ENCODE measurements at places on chromosomes 16 and 17.

GRCh38 chr16:12099451-12100123 is 123.1 kb downstream of the SNX29 start:
- DNase-seq, result no peak

GRCh38 chr16:62665269-62665668 is 629.0 kb upstream of the CDH8 start:
- DNase-seq, result no peak

GRCh38 chr17:72151565-72152386 is 31.0 kb downstream of the SOX9 start:
- no peak for DNase-seq

DNA sequence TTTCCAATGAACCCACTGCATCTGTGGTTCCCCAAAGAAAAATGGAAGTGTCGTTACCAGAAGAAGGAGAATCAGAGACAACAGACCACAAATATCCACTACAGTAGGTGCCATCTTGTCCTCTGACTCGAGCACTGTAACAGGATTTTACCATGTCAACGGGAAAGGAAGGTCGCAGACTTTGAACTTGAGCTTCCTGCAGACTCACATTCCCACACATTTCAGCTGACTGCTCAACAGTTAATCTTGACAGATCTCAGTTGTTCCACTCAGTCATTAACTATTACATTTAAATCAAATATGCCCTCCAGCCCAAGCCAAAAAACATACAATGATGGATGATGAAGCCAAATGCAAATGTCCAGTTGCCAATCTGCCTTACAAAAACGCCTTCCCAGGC is 37.0 kb downstream of the GAS7 start:
- DNase-seq, result no peak

DNA sequence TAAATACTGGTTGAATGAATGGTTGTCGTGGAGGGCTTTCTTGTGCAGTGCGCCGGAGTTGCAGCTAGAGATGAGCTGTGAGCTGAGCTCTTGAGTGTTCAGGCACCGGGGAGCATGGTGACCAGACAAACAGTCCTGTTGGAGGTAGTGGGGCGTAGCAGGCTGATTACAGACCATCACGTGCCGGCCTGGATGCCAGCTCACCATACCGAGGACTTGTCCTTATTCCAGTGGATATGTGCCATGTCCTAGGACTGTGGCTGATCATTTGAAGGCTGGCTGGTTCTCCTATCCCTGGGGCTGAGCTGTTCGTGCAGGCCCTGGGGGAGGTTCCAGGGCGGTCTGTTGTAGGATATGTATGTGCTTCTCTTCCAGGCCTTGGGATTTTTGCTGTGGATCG is 60.0 kb downstream of the ABCC1 start:
- DNase-seq, result no peak

DNA sequence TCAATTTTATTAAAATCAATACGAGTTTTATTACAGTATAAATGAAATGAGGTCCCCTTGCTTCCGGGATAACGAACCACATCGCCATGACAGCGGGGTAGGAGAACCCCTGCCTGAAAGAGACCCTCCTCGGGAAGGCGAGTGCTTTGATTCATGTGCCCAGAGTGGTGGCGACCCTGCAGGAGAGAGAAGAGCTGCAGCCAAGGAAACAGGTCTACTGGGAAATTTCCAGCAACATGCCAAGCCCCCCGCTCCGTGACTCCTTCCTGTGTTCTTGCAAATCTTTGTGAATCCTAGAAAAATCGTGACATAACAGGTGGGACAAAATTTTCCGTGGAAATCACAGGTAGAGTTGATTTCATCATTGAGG is 162.5 kb downstream of the WSCD1 start:
- no peak for DNase-seq

DNA sequence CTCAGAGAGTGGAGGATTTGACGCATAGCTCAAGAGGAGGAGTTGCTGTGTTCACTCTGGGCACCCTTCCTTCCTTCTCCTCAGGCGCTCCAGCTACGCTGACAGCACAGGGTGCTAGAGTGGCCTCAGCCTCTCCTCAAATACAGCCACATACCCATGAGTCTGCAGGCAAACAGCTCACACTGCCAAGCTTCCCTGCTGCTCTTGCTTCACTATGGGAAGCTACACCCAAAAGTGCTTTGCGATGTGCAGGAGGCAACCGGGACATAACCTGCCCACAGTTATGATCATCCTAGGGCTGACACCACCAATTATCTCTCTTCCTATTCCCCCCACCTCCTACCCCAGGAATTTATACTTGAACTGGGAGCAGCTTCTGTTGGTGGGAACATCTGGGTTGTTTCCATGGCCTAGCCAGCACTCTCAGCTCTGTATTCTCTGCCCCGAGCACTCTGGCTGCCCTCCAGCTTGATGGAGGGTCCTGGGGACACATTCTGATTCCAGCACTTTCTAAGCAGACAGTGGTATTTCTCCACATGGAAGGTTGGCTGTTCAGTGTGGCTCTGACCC is 40.3 kb upstream of the SREBF1 start:
- DNase-seq, result no peak

- no peak for DNase-seq
Observed at GRCh38 chr16:55839115-55839514, 6.2 kb upstream of the CES1 start.

- DNase-seq, result no peak
Observed at GRCh38 chr17:45405250-45406086, 27.2 kb downstream of the ARHGAP27 start.

DNA sequence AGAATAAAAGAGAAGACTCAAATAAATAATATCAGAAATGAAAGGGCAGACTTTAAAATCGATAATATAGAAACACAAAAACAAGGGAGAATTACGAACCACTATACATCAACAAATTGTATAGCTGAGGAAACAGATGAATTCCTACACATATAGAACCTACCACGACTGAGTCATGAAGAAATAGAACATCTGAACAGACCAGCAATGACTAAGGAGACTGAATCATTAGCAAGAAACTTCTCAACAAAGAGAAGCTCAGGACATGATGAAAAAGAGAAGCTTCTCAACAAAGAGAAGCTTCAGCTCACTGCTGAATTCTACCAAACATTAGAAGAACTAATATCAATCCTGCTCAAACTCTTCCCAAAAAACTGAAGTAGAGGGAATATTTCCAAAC is 255.9 kb downstream of the CEP112 start:
- no peak for DNase-seq

DNA sequence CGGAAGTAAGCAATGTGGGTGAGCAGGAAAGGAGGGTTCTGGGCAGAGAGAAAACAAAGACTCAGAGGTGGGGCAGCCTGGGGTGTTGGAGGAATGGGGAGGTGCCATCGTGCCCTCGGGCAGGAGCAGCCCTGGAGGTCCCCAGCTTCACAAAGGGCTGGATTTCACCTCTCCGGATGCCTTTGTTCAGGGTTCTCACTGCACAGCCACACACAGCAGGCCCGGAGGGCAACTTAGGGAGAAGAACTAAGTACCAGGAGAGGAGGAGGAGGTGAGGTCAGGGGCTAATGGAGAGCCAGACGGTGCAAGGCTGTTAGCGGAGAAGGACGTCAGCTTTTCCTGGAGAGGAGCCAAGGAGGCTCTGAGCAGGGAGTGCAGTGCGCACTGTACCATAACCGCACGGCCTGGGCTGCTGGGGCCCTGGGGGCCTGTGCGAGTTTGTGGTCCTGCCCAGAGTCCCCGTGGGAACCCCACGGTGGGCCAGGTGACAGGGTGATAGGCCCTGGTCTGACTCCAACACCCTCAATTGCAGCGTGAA is 9.3 kb downstream of the ARRB2 start:
- no peak for DNase-seq

GRCh38 chr17:60901242-60901641 is 223.6 kb downstream of the BCAS3 start:
- DNase-seq, result no peak

- DNase-seq, result no peak
Observed at GRCh38 chr17:48162306-48162934, 54.9 kb downstream of the SNX11 start.

DNA sequence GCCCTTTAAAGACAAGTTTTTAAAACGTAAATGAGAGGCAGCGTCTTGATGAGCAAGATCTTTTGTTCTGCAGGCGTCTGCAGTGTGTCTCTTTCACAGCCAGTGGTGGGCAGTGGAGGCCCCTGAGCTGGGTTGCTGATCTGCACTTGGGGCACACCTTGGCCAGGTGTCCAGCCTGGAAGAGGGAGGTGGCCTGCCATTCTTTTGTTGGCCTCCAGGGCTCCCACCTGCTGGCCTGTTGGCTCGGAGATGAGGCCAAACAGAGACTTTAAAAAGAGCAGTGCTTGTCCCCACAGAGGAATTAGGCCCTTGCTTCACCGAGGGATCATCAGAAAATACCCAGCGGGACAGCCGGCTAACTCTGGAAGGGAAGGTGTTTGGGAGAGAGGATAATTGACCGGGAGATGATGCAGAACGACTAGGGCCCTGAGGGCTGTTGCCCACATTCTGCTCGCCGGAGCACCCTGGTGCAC is 145.9 kb upstream of the PLCG2 start:
- no peak for DNase-seq

Data from left renal cortex interstitium (tissue), 4 donors.